Activated naive CD4-positive, alpha-beta T cell treated with anti-CD3 and anti-CD28 coated beads, Interleukin-2, amount 50 U/mL, for 16 hours (primary cell): ENCODE measurements at places on chromosomes 3 and 15.

DNA sequence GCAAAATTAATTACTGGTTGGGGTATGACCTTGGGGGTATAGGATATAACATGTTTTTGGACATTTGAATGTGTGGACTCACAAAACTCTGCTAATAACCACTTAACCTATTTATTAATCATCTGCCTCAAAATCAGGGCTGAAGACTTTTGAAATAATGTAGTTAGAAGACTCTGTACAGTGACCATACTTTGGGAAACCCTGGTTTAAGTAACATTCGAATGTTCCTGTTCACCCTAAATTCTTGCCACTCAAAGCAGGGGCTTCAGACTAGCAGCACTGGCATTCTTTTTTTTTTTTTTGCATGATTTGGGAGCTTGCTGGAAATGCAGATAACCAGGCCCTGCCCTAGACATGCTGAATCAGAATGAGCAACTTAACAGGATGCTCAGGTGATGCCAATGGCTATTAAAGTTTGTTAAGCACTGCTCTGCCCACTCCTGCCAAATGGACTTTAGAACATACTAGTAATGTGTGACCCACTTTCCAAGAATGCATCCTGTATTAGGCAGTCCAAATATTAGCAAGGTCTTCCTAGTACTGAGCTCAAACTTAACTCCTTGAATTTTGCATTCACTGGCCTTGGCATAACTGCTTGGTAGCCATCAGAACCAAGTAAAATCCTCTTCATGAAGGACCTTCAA lies 12.7 kb upstream of the ST3GAL6 start:
- no peak for DNase-seq

- DNase-seq = no peak
Measured at GRCh38 chr15:62494197-62494596, 329.1 kb upstream of the C2CD4B start.

DNA sequence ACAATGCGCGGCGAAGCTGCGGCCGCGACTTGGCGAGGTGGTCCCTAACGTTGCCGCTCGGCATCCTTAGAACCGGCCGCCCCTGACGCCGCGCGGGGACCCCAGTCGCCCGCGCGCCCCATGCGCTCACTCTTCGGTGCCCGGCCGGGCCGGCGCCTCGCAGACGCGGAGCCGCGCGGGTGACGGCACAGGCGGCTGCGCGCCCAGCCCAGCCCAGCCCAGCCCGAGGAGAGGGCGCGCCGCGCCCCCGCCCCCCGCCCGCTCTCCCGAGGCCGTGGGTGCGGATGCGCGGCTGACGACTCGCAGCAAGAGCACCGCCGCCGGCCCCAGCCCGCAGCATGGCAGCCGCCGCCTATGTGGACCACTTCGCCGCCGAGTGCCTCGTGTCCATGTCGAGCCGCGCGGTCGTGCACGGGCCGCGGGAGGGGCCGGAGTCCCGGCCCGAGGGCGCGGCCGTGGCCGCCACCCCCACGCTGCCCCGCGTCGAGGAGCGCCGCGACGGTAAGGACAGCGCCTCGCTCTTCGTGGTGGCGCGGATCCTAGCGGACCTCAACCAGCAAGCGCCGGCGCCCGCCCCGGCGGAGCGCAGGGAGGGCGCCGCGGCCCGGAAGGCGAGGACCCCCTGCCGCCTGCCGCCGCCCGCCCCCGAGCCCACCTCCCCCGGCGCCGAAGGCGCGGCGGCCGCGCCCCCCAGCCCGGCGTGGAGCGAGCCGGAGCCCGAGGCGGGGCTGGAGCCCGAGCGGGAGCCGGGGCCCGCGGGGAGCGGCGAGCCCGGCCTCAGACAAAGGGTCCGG lies 437 bp downstream of the KLF13 start:
- peak; percentile 75 for DNase-seq

- no peak for DNase-seq
Measured at GRCh38 chr3:109640146-109640652, 302.9 kb upstream of the DPPA4 start.

GRCh38 chr3:4501437-4501836 lies 8.3 kb downstream of the ITPR1 start:
- DNase-seq = no peak
